ENCODE measurements at places on chromosomes 2 and 18.

GRCh38 chr2:235977445-235977844 lies 190.7 kb downstream of the GBX2 start:
- no peak for DNase-seq

- DNase-seq: no peak
Measured at GRCh38 chr18:11909591-11910026, 1.5 kb upstream of the MPPE1 start.

- DNase-seq: no peak
Measured at GRCh38 chr2:241659150-241659739, 21.8 kb downstream of the ATG4B start.

DNA sequence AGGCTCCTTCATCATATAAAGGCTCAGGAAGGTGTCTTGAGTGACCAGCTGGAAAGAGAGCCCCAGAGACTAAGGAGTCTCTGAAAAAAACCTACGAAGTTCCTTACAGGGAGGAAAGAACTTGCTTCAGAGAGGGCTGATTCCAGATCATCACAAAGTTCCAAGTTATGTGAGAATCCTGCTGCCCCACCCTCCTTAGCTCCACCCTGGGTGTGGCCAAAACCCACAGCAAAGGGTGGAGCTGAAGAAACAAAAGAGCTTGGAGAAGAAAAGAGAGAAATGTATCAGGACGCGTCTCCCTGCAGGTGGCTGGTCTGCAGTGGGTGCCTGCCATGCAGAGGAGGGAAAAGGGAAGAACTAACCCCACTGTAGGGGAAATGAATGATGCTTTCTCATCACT lies 32.8 kb upstream of the ZNF396 start:
- no peak for DNase-seq

- DNase-seq: no peak
Measured at GRCh38 chr18:74217476-74218143, 69.3 kb downstream of the TIMM21 start.

DNA sequence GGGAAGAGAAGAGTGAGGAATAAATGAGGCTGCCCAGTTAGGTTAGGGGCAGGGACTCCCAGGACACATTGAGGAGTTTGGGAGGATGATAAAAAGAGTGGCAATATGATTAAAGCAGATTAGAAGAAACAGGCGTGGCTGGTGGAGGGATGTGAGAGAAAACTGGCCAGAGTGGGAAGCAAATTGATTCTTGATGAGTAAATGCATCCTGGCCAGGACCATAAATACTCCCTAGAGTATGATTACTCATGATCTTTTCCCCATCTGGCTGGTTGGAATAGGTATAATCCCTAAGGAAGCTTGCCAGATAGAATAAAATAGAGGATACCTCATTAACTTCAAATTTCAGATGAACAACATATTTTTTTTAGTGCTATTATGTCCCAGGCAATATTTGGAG lies 21.5 kb upstream of the DAW1 start:
- no peak for DNase-seq
